HS-5 (cell line): ENCODE measurements at places on chromosomes 7 and 10.

DNA sequence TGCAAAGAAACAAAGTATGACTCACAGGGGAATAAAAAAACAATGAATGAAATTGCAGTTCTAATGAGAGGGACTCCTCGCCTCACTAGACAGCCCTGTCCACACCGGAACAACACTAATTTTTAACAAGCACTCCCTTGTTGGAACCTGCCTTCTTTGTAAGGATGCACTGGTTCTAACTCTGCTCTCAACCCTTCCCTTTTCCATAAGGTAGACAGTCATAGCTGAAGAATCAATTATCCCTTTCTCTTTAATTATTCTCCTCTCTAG is 65.1 kb downstream of the TSPAN12 start:
- DNase-seq = no peak

DNA sequence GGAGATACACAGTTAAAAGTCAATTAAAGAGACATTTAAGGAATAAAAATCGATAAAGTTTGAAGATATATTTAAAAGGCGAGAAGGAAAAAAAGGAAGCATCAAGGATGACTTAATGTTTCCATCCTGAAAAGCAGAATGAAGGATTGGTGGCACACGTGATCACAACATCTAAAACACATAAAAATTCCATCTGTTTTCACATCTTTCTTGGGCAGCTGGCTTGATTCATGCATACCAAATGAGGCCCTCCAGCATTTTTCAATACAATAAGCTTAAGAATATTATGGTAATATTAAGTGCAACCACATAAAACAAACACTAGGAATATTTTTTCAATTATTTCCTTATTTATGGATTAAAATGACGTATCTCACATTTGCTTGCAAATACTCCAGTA is 112.6 kb downstream of the TPK1 start:
- no peak for DNase-seq

- DNase-seq = no peak
Measured at GRCh38 chr10:95571390-95571789, 10.2 kb upstream of the SORBS1 start.

DNA sequence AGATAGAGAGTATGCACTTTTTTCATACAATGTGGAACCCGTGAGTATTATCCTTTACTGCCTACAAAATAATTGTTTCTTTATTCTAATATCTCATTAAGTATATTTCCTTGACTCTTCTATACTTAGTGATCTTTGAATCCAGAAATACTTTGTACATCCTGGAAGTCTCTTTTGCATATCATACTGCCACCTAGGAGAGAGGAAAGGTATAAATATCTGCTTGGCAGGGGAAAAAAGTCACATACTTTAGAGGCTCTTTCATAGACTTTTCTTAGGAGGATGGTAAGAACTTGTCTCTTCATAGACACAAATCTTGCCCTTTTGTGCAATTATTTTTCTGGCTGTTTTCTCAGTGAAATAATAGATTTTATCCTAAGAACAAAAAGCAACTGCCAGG is 436.0 kb downstream of the PAXIP1 start:
- no peak for DNase-seq

DNA sequence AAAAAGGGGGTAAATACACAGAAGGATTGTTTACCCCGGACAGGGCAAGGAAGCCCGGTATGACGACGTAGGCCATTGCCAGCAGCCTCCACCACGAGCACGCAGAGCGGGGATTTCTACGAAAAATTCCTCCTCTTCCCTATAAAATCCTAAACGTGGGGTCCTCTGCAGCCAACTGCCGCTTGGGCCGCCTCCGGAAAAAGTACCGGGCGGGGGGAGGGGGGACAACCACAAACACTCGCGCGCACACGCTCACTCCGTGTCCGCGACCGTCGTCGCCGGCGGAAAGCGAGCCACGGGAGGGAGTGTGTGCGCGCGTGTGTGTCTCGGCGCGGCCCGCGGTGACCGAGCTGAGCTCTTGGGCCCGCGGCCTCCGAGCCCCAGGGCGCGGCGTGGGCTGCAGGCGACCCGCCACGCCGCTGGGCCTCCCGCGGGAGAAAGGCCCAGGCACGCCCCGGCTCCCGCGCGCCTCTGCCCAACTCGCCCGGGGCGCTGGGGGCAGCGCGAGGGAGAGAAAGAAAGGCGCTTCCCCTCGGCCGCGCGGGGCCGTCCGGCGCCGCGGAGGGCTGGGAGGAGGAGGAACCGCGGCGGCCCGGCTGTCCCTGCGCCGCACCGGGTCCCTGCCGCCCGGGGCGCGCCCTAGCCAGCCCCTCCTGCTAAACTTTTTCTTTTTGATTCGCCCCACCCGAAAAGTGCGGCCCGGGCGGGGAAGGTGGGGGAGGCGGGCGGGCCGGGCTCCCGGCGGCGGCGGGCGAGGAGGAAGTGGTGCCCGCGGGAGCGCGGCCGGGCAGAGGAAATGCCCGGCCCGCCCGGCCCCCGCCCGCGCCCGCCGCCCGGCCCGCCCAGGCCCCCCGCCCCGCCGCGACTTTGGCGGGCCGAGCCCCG is 1.5 kb downstream of the CTBP2 start:
- DNase-seq = no peak

DNA sequence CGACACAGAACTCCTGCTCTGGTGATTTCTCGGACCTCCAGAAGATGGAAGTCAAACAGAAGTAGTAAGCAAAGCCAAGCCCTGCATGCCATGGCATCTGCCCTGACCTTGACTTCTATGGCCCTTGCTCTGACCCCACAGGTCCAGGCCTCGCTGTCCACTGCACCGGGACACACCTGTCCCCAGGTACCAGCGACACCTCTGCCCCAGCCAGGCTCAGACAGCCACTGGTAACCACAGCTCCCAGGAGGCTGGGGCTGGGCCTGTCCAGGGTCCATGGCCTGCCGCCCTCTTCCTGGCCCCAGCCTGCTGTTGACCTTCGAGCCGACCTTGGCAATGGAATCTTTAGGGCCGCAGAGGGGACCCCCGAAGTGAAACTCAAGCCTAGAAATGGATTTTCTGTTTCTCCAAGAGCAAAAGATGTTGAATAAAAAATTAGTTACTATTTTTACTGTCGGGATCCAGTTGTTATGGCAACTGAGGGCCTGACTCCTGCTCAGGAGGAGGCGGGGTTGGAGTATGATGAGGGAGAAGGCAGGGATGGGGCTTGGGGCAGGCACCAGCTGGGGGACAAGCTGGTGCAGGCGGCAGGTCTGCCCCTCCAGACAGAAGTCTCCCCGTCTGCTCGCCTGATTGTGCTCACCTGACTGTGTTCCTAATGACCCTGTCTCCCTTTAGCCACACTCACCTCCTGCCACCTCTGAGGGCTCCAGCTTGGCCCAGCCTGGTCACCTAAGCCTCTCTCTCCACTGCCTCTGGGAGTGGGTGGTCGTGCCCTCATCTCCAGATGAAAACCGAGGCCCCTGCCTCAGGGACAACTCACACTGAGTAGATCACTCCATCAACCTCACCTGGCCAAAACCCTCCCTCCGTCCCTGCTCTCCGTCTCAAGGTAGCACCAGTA is 4.1 kb upstream of the MMD2 start:
- no peak for DNase-seq

GRCh38 chr10:99941942-99942820 is 67.6 kb downstream of the DNMBP start:
- DNase-seq = no peak

DNA sequence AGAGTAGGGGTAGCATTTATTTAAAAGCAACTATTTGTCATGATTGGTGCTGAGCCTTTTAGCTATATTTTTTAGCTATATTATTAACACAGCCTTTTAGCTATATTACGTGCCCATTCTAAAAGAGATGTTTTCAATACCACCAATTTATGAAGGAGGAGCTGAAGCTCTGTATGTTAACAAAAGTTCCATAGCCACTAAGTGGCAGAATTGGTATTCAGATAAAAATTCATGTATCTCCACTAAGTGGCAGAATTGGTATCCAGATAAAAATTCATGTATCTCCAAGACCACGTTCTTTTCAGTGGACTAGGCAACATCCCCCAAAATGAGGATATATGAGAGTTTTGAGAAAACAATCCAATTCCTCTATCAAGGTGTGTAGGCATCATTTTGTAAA is 268.6 kb downstream of the HGF start:
- no peak for DNase-seq

- DNase-seq = no peak
Measured at GRCh38 chr10:80476685-80477084, 22.6 kb downstream of the TSPAN14 start.

GRCh38 chr7:117202511-117202910 is 120.3 kb downstream of the WNT2 start:
- no peak for DNase-seq

- DNase-seq = no peak
Measured at GRCh38 chr10:43249962-43250614, 16.8 kb downstream of the RASGEF1A start.

DNA sequence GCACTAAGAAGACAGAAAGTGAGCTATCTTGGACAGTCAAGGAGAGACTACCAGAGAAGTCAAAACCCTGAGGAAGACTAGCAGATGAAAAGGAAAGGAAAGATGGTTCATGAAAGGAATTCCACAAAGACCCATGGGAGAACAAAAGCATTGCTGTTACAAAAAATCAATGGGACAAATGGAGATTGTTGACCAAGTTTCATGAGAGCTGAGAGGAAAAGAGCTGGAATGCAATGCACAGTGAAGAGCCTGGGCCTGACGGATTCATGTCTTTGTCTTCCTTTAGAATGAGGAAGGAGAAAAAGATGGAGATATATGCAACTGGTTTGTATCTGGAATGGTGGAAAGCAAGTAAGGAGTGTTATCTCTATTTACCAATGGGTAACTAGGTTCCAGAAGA is 17.3 kb downstream of the TMEM243 start:
- no peak for DNase-seq

DNA sequence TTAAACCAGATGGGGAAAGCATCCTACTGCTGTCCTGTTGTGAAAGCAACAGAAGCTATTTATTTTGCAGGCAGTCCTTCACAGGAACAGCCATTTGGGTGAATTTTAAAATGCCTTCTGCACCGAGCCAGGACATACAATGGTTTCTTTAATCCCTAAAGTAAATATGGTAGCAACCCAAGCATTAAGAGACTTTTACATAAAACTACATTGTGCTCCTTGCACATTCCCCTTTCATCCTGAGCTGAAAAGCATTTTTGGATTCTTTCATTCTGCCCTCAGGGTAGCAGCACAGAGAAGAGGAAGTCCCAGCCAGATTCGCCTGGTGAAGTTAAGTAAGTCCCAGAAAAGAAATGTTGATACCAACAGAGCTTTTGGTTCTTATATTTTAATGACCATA is 84.0 kb upstream of the FAM3C start:
- DNase-seq = no peak

GRCh38 chr10:78747401-78748234 is 321.1 kb upstream of the ZMIZ1 start:
- no peak for DNase-seq

GRCh38 chr7:4073052-4073451 is 609.0 kb upstream of the FOXK1 start:
- DNase-seq = no peak

DNA sequence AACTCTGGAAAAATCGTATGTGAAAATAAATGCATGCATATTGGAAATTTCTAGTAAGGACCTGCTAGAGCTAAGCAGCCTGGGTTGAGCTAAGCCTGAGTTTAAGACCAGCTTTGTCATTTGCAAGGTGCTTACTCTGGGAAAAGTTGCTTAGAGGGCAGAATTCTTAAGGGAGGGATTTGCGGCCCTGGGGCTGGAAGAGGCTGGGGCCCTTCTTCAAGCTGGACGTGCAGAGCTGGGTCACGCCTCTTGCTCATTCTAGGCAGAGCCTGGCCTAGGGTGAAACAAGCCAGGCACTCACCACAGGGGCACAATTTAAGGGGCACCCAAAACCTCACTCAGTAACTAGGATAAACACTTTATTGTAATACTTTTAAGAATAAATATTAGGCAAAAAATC is 137.2 kb downstream of the ARHGAP22 start:
- DNase-seq = no peak

- no peak for DNase-seq
Measured at GRCh38 chr7:31022726-31023125, 29.4 kb upstream of the ADCYAP1R1 start.

- DNase-seq = no peak
Measured at GRCh38 chr7:138630059-138630610, 71.0 kb downstream of the SVOPL start.

- DNase-seq = no peak
Measured at GRCh38 chr10:130423455-130424305, 287.5 kb downstream of the GLRX3 start.

DNA sequence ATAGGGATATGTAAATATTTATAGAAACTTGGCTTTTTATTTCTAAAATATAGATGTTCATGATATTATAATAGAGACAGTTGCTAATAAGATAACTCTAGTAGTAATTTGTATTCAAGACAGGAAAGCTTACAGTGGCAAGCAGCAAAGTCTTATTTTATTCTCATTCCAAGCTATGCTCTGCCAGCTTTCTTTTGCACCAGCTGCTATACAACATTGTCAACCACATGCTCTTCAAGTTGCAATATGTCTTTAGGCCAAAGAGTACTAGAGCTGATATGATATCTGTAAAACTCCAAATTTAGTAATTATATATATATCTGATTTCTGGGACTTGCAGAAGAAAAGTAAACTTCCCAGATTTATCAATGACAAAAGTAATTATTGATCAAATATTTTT is 350.1 kb downstream of the HGF start:
- DNase-seq = no peak

DNA sequence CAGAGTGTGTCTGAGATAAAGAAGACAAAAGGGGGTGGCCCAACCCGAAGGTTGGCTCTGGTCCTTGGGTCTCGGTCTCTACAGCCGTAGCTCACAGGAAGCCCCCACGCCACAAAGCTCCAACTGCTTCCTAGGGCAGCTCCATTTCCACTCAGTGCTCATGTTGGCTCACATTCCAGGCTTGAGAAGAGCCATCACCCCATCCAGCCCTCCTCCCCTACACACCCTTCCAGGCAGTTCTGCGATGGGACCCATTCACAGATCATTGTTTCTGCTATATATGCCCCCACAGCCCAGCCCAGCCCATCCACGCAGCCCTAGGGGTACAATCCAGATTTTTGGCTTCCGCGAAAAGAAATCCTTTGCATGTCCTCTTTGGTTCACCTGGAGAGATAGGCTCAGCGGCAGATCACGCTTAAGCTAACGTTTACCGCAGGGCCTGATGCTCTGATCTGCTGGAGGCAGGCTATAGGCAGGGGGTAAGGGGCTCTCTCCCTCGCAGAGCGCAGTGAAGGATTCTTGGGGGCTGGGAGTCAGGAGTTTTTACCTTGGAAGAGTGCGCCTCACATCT is 6.2 kb upstream of the HOXA11 start:
- DNase-seq = no peak

GRCh38 chr7:6575281-6576023 is 1.8 kb upstream of the ZDHHC4 start:
- DNase-seq = no peak
